ENCODE measurements at places on chromosomes 4 and X.

GRCh38 chr4:187065396-187065795 lies 341.7 kb upstream of the FAT1 start:
- DNase-seq = no peak

DNA sequence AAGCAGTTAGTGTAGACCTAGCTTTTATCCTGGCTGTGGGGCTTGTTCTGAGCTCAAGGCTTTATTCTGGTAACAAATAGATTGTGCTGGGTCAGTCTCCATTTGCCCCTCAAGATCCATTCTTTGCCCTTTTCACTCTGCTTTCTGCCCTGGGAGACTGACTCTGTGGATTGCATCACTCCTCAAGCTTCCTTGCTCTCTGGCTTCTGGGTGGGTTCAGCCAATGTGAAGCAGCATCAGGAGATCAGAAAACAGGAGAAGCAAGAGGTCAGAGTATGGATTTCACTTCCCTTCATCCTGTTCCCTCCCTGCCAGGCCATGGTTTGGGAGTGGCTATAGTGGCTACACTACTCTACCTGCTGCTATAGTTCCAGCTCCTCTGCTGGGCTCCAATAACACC lies 184.1 kb upstream of the NDP start:
- DNase-seq = no peak

DNA sequence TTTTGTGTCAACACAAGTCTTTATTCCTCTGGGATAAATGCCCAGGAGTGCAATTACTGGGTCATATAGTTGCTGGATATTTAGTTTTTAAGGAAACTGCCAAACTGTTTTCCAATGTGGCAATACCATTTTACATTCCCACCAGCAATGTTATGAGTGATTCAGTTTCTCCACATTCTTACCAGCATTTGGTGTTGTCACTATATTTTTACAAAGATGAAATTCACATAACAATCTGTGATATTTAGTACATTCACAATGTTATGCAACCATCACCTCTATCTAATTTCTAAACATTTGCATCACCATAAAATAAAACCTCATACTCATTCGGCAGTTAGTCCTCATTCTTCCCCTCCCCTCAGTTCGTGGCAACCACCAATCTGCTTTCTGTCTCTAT lies 75.0 kb downstream of the MAMLD1 start:
- DNase-seq = no peak

DNA sequence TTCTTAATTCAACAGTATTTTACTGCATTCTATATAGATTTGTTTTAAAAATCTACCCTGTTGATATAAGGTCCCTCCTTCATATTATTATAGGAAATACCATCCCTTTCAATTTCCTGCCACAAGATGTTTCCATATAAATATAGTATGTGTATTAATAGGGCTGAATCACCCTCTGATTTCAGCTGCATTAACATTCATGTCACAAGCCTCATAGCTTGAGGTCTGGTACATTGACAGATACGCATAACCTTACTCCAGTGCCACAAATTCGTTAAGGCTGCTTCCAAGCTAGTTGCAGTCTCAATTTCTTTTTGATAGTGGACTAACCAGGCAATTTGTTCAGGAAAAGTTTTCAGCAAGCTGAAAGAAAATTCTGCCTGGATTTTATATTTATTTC lies 128.4 kb downstream of the KLHL34 start:
- DNase-seq = no peak

GRCh38 chr4:82776925-82777542 lies 21.6 kb downstream of the SCD5 start:
- DNase-seq = no peak

GRCh38 chr4:95439071-95439470 lies 109.7 kb downstream of the UNC5C start:
- no peak for DNase-seq

DNA sequence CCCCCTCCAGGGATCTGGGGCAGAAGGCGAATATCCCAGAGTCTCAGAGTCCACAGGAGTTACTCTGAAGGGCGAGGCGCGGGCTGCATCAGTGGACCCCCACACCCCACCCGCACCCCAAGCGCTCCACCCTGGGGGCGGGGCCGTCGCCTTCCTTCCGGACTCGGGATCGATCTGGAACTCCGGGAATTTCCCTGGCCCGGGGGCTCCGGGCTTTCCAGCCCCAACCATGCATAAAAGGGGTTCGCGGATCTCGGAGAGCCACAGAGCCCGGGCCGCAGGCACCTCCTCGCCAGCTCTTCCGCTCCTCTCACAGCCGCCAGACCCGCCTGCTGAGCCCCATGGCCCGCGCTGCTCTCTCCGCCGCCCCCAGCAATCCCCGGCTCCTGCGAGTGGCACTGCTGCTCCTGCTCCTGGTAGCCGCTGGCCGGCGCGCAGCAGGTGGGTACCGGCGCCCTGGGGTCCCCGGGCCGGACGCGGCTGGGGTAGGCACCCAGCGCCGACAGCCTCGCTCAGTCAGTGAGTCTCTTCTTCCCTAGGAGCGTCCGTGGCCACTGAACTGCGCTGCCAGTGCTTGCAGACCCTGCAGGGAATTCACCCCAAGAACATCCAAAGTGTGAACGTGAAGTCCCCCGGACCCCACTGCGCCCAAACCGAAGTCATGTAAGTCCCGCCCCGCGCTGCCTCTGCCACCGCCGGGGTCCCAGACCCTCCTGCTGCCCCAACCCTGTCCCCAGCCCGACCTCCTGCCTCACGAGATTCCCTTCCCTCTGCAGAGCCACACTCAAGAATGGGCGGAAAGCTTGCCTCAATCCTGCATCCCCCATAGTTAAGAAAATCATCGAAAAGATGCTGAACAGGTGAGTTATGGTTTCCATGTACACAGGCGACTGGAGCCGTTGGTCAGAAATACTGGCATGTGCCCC lies at the start of gene CXCL1:
TSS of gene CXCL1 (plus strand) at position 264 of the 926 bp plus-strand sequence. CDS start at position 342, 78 bp downstream.
- no peak for DNase-seq

DNA sequence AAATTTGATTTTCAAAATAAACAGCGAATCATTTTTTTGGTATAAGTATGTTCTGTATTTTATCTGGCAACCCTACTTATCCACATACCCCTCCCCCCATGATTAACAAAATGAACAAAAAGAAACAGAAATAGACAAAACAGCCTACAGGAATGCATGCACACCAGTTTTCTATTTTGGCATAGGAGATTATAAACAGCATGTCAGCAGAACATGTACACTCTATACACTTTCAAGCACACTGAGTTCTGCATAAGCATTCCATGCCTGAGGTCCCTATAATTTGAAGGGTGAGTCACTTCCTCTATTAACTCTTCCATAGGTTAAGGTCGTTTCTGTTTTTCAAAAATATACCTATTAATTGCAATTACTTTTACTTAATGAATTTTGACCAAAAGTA lies 28.0 kb upstream of the ZNF280C start:
- DNase-seq = no peak

GRCh38 chrX:108064001-108064400 lies 19.1 kb downstream of the VSIG1 start:
- DNase-seq = no peak

- DNase-seq = no peak
Measured at GRCh38 chrX:42463706-42464490, 314.1 kb downstream of the PPP1R2C start.

DNA sequence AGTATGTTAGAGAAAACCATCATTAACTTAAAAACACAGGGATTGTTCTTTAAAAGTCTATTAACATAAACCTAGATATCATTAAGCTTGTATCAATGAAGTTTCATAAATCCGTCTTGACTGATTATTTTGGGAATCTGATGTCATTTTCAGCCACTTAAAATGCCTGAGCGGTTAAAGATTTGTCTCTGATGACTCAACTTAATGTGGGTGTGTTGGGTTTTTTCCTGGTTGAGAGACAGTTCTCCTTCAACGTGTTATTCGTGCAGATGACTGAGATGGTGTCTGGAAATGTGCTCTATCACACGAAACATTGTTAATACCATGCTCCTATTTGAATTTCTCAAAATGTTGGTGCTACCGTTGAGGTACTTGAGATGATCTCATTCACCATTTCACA lies 227.3 kb upstream of the TENM3 start:
- DNase-seq = no peak

GRCh38 chr4:56698329-56698728 lies 17.2 kb upstream of the HOPX start:
- no peak for DNase-seq

GRCh38 chrX:97358941-97359340 lies 475.2 kb downstream of the RPA4 start:
- no peak for DNase-seq

DNA sequence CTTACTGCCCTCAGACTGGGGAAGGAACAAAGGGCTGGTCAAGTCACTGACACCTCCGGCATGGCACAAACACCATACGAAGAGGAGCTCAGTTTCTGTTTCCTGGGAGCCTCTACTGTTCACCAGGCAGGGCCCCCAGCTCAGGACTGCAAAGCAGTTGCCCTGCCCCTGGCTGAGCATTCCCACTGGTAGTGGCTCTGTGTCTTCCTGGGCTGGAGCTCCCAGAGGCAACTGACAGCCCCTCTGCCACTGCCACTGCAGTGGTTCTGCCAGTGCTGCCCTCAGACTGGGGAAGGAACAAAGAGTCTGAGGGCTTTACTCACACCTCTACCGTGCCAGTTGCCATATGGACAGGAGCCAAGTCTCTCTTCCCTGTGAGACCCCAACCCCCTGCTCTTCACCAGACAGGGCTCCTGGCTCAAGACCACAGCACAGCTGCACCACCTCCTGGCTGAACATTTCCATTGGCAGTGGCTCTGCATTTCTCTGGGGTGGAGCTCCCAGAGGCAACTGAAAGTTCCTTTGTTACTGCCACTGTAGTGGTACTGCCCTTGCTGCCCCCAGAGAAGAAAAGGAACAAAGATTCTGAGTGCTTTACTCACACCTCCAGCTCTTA lies 67.9 kb downstream of the SMARCA5 start:
- no peak for DNase-seq

- no peak for DNase-seq
Measured at GRCh38 chr4:77349364-77349763, 192.4 kb downstream of the CCNG2 start.

DNA sequence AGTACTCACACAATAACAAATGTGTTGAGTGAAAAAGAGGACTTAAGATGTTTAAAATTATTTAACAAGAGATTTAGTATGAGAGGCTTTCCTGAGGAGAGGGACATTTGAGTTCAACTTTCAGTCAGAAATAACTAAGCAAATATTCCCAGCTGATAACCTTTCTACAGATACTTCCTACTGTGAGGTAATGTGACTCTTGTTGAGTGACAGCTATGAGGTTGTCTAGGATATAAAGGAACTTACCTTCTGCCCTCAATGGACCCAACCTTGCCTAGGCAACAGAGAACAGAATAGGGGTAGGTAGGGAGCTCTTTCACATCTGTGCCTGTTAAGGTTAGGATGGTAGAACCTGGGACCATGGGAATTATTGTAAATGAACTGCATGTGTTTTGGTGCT lies 54.7 kb downstream of the GLUD2 start:
- DNase-seq = no peak

- DNase-seq = no peak
Measured at GRCh38 chr4:78532046-78532445, 19.5 kb upstream of the ANXA3 start.

GRCh38 chr4:100076753-100077152 lies 113.5 kb downstream of the DDIT4L start:
- no peak for DNase-seq

GRCh38 chrX:10648614-10649013 lies 28.2 kb upstream of the MID1 start:
- no peak for DNase-seq

DNA sequence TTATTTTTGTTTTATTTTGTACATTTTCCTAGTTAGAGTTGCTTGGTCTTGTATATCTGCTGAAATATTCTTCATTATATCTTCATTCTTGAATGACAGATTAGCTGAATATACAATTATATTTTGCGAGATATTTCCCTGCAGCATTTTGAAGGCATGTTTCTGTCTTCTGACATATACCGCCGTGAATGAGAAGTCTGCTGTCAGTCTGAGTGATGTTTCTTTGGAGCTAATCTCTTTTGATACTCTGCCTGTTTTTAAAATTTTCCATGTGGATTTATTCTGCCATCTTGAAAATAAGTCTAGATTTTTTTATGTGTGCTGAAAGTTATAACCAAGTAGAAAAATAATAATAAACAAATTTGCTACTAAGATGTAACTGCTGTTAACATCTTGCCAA lies 148.5 kb downstream of the MAGEC1 start:
- no peak for DNase-seq

DNA sequence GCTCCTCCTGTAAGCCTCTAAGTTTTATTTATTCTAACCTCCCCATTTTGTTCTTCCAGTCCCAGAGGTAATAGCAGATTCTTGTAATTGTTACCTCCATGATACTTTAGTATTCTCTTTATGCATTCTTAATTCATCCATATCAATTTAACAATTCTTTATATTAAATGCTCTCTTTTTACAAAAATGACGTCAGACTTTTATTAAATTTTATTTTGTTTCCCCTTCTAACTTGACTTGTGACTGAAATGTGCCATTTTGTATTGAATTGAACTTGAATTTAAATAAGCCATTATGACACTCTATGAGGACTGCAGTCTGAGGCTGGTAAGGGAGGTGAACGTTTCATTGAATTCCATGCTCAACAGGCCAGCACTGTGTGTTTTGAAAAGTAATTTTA lies 60.0 kb upstream of the NUDT10 start:
- no peak for DNase-seq

- no peak for DNase-seq
Measured at GRCh38 chrX:152658302-152658701, 20.6 kb downstream of the GABRQ start.

GRCh38 chrX:1076871-1077651 lies 135.4 kb downstream of the CRLF2 start:
- DNase-seq = no peak

DNA sequence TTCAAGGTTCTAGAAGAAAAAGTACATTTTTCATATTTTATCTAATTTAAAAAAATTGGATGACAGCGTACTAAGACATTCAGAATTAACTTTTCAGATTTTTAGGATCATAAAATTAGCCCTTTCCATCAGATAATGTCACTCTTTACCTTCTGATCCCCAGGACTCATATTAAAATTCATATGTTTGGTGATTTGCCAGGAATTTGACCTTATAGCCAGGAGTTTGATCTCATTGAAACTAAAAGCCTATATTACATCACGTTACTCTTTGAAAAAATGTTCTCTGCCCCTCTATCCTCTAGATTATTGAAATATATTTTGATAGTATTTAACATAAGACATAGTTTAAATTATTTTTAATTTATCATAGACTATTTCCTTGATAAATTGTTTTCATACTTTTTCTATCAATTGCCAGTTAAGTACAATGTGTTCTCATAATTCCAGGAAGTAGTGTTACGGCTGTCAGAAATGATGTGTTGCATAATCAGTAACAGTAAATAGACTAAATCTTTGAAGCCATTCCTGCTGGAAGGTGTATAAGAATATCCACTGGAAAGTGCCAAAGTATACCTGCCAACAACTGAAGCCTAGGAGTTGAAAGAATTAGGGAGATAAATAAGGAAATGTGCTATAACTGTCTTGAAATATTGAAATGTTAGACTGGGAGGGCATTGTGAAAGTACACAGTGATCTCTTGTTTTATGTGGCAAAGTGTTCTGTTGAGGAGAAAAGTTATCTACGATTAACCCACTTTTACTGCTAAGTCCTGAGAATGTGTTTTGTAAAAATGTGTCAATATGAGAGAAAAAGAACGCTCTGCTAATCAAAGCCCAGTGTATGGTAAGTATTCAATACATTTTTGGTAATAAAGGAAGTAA lies 32.9 kb upstream of the PDGFC start:
- no peak for DNase-seq

GRCh38 chr4:183348706-183349659 lies 26.8 kb upstream of the CLDN24 start:
- no peak for DNase-seq

Data from stimulated activated CD8-positive, alpha-beta memory T cell treated with anti-CD3 and anti-CD28 coated beads, Interleukin-15, amount 100 ng/mL, for 1 hour (primary cell).